Activated CD4-positive, alpha-beta T cell treated with anti-CD3 and anti-CD28 coated beads, Interleukin-2, amount 50 U/mL, for 24 hours (primary cell): ENCODE measurements at places on chromosomes 7 and 10.
A peak's percentile ranks its signal among the peaks of the same experiment; 100 is the strongest.

DNA sequence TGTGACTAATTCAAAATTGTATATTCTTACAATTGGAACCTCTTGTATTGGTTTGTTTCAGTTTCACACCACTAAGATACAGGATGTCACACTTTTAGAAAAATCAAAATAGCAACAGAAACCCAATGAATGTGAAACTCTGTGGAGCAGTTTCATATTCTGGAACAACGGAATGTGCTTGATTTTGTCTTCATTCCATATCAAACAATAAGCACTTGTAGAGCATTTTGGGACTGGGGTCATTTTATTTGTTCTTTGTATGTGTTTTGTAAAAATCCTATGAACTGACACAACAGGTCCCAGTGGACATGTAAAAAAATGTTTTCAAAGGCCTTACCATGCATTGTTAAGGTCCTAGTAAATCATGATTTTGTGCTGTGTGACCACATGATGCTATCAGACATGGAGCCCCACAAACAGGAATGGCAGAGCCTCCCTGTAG, 123.1 kb downstream of the DKK1 start:
- no peak for DNase-seq

GRCh38 chr10:79936625-79937615, 12.0 kb downstream of the SFTPD start:
- DNase-seq, result no peak

- DNase-seq, result no peak
These were observed 30.1 kb upstream of the TM9SF3 start for GRCh38 chr10:96616961-96617360.

DNA sequence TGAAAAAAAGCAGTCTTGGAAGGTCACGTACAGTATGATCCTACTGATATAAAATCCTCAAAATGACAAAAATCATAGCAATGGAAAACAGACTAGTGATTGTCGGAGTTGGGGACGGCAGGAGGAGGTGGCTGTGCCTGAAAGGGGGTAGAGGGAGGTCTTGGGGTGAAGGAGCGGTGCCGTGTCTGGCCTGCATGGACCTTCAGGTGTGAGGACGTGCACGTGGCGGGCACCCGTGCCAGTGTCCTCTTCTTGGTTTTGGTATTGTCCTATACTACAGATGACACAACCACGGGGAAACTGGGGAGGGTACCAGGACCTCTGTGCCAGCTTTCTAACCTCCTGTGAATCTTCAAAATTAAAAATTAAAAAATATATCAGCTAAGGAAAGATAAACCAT, 73.0 kb downstream of the COBL start:
- no peak for DNase-seq

DNA sequence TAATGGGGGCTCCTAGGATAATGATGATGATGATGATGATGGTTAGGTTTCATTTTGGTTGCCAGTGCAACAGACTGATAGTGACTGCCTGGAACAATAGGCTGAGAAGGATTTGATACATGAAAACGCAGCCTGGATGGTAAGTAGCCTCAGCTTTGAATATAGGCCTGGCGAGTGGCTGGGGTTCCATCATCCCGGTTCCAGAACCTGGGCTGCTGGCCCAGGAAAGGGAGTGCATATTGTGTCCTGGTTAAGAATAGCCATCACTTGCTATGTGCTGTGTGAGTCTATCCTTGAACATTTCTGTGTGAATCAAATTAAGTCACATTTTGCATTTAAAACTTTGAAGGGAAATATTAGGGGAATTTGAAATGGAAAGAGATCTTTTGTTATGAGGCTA, 62.7 kb downstream of the SHH start:
- no peak for DNase-seq

DNA sequence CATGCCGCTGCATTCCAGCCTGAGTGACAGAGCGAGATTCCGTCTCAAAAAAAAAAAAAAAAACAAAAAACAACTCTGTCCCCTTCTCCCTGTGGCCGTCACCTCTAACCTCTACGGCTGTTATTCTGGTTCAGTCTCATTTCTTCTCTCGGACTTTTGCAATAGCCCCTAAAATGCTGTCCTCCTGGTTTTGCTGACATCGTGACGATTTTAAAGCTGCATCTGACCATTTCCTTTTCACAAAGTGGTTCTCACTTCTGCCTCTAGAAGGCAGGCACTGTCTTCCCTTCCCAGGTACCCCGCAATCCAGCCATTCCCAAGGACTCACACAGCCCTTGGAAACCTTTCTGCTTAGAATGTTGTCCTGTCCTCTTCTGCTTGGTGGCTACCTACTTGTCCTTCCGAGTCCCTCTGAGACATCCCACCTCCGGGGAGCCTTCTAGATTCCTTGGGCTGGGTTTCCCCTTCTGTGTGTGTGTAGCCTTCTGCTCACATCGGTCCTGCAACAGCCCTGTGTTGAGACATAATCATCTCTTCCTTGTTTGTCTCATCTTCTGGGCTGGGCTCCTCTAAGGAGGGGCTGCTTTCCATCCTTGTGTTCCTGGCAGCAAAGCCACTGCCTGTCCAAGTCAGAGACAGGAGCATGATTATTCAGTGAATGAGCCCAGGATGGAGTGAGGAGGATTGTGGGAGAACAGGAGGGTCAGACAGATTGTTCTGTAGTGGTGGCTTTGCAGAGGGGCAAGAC, 83.1 kb downstream of the GRK5 start:
- DNase-seq, result no peak

- no peak for DNase-seq
These were observed 200.9 kb upstream of the CNTNAP2 start for GRCh38 chr7:145915679-145916078.

DNA sequence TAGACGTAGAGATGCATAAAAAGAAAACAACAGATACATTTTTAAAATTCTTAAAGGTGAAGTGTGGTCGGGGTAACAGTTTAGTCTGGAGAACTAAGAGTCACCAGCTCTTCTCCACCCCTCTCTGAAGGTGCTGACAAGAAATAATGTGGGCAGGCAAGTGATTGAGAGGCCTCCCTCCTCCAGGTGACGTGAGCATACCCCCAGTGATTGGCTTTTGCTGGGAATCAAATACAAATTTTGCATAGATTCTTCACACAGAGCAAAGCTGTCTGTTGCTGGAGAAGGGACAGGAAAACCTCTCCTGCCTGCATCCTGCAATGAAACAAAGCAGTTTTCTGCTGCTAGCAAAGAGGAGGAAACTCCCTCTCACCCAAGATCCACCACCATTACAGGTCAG, 115.0 kb downstream of the DGKB start:
- no peak for DNase-seq

- no peak for DNase-seq
These were observed 188.8 kb downstream of the PARD3 start for GRCh38 chr10:34626158-34626880.

DNA sequence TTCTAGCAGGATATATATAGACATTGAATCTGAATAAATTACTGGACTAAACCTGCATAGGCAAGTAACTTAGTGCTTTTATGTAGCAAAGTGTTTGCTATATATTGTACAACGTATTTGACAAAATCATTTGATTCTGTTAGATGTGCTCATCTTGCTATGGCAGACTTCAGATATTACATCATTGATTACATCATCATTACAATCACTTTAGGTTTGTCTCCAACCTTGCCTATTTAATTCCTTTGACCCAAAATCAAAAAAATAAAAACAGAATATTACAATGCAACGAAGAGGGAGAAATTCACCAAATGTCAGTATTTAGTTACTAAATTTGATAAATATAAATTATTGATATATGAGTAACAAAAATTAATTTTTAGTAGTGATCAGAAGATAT, 155.7 kb upstream of the STEAP1 start:
- DNase-seq, result no peak

DNA sequence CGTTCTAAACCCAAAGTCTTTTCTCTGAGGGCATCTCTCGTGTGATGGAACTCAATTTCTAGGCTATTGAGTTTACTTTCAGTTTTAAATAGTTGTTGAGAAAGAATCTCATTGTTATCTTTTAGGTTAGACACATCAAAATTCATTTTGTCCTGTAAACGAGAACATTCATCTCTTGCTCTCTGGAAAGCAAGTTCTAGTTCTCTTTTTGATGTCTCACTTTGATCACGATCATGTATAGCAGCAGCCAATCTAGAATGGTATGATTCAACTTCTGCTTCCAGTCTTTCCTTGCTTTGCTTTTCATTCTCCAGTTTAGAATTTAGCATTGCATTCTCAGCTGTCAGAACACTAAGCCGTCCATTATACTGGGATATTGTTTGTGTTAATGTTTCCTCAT, 65.1 kb downstream of the ANKRD26 start:
- no peak for DNase-seq

GRCh38 chr10:102153093-102153620, 968 bp downstream of the NOLC1 start:
- no peak for DNase-seq

DNA sequence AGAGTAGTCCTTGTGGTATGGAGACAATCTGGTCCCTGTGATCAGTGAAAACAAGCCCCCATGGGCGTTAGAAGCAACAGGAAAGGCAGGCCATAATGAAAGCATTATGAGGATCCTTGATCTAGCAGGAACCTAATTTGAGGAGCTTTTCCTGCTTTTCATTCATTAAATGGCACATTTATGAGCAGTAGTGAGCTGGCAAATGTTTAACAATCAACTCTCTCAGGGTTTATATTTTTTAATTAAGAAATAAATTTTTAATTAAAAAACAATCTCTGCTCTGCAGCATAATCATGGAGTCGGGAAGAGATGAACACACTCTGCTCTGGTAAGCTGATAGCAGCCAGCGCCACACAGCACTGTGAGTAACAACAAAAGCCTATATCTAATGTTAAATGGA, 11.3 kb upstream of the NEBL start:
- no peak for DNase-seq

GRCh38 chr10:128110339-128110738, 15.9 kb downstream of the MKI67 start:
- DNase-seq, result no peak

GRCh38 chr7:82015751-82016150, 245.9 kb upstream of the HGF start:
- DNase-seq, result no peak

DNA sequence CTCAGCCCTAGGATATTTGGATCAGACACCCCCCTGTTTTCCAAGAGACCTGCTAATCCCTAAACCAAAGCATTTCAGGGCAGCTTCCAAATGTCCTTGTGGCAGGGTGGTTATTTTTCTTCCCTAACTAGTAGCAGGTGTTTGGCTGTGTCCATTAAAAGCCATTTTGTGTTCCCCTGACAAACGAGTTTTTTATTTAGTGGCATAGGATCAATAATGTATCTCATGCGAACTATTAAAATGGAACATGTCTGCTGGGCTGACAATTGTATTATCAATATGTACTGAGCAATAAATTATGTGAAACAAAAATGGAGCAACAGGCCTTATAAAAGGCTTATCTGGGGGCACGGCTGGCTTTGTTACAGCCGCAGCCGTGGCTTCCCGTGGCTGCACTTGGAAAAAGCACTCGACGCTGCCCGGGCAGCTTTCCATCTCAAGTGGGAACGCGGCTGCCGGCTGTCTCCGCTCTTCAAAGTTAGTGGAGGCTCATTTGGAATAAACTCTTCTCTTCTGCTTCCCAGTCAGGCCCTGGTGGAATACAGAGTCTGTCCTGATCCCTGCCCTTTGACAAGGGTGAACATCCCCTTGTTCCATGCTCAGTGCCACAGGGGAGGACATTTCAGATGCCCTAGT, 554.3 kb downstream of the TYW1 start:
- no peak for DNase-seq

DNA sequence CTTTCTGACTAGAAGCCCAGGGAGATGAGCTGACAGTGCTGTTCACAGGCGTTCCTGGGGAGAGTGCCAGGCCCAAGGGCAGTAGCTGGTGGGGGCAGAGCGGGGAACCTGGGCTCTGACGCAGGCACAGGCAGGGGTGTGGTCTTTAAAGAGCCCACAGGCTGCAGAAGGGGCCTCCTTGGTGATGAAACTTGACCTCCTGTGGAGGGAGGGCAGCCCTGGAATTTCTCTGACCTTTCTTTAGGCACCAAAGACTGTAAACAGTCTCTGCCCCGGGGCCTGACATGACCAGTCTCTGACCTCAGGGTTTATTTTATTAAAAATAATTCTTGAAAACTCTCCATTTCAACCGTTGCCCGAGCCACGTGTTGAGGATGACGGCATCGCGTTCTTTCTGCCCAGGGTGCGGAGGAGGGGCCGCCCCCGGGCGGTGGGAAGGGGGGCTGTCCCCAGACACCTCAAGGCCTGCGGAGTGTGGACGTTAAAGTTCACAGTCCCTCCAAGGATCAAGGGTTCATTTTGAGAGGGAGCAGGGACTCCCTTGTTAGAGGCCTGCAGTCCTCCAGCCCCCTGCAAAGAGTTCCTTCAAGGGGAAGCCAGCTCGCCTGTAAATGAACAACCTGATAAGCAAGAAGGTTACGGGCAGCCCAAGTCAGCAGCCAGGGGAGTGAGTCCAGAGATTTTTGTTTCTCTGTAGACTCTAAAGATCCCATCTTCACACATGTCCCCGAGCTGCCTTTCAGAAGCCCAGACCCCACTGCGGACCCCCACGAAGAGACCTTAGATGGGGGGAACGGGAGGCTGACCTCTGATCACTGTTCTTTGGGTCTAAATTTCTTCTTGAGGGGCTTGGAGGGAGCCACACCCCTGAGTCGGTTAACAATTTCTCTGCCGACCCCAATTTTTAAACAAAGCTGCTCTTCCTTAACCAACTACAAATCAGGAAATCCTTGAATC, 128.9 kb downstream of the VIPR2 start:
- DNase-seq, result no peak

DNA sequence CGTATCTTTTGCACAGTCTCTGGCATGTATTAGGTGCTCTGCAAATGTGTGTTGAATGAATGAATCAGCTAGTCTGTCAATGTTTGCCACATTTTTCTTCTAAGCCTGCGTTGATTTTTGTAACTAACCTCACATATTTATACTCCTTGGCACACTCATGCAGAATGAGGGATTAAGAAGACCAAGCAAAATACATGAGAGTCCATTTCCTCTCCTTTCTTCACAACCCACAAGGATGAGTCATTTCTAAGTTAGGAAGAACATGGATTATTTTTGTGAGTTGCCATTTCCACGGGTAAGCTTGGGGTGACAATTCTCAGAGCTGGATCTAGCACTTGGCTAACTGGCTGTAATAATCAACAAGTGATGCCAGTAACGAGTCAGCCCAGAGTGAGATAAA, 158.8 kb downstream of the TWIST1 start:
- DNase-seq, result no peak

- DNase-seq, result no peak
These were observed 526 bp downstream of the CH25H start for GRCh38 chr10:89206402-89207180.

DNA sequence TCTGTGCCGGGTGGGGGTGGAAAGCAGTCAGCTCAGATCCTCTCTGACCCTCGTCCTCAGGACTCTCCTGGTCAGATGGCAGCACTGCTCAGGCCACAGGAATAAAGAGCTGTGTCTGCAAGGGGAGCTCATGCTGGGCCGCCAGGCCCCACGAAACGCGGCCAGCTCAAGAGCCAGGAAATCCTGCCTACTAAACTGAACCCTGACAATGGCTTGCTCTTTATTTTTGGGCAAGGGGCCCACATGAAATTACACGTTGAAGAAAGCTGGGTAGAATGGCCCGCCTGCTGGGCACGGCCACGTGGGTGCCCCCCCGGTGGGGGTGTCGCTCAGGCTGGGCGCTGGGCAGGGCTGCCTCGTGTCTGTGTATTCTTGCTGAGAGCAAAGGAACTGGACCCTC, 103.0 kb downstream of the ITIH5 start:
- DNase-seq, result no peak

- peak; percentile 64 for DNase-seq
These were observed 1.0 kb downstream of the HSPB1 start for GRCh38 chr7:76303202-76304147.
